Stimulated activated CD8-positive, alpha-beta memory T cell treated with anti-CD3 and anti-CD28 coated beads, Interleukin-7, amount 100 ng/mL, for 1 hour (primary cell): ENCODE measurements at places on chromosomes 13 and 19.

DNA sequence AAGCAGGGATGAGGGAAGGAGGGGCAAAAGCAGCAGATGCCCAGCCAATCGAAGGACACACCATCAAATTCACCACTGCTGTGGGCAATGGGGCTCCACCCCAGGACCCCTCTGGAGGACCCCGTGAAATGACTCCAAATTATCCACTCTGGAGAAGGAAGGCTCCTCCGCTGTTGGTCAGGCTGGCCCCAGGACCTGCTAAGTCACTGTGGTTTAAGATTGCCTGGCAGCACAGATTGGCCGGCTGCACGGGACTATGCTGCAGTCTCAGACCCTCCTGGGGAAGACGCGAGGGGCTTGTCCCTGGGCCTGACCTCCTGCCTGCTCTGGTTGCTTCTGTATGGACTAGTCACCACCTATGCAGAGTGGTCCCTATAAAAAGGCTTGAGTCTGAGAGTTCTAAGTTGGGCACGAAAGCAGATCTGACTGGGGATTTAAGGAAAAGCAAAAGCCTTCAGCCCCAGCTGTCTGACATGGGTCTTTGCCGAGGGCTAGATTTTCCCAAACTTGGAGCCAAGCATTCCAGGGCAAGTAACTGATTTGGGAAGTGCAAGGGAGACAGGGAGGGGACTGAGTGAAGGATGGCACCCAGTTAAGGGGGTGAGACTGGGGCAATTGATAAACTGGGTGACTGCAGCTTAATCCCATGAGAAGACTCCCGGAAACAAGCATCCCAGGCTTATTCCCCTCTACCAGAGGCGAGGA, 91.7 kb downstream of the TSHZ3 start:
- DNase-seq, result no peak

GRCh38 chr13:31433207-31433606, 233.4 kb downstream of the B3GLCT start:
- DNase-seq, result no peak

GRCh38 chr13:24199016-24199415, 38.5 kb downstream of the SPATA13 start:
- no peak for DNase-seq

DNA sequence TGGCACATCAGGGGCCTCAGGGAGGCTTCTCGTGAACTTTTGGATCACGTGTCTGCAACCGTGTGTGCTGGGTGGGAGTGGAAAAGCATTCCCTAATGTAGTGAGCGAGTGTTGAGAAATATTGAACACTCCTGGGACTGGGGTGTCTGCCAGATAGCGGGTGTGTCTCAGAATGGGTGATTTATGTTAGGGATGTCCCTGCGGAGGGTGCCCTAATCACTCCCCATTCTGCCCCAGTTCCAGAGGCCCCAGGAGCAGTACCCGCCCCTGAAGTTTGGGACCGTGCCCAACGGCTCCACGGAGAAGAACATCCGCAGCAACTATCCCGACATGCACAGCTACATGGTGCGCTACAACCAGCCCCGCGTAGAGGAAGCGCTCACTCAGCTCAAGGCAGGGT, 24.2 kb upstream of the GRWD1 start:
- DNase-seq, result no peak

DNA sequence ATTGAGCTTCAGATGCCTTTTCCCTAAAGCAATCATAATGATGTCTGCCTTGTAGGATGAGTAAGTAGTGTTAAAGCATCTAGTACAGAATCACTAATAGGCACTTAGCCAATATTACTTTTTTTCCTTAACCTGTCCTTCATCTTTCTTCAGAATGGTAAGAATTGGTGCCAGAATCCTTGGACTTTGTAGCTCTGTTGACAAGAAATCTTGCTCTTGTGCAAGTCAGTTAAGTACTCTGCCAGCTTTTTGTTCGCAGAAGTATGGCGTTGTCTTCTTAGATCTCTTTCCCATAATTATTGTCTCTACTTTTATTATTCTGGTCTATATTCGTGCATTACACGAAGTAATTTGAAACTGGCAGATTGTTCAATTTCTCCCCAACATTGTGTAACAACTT, 554.5 kb downstream of the PCDH9 start:
- DNase-seq, result no peak

DNA sequence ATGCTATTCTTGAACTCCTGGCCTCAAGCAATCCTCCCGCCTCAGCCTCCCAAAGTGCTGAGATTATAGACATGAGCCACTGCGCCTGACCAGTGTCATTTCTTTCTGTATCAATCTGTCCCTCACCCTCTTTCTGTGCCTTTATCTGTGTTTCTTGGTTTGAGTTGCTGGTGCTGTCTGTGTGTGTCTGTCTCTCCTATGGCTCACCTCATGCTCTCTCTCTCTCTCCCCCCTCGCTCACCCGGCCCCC, 9.9 kb downstream of the IRF2BP1 start:
- no peak for DNase-seq

DNA sequence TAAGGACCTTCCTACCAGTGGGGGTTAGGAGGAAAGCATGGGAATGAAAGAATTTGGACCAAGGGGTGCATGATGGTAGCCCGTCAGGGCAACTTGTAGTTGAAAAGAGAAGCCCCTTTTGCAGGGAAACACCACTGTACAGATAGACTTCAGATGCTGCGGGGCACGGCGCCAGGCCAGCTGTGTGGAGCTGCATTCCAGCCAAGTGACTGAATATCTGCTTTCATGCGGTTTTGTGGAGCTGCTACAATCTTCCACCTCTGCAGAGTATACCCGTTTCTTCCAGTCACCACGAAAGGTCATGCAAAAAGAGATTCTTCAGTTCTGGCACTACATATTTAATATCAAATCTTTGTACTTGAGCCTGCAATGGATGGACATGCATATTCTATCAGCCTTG, 104.7 kb downstream of the RGCC start:
- DNase-seq, result no peak

GRCh38 chr13:51202477-51203046, 19.6 kb upstream of the FAM124A start:
- DNase-seq, result no peak

- DNase-seq, result no peak
These were observed 56.8 kb upstream of the KATNAL1 start for GRCh38 chr13:30364133-30364532.

DNA sequence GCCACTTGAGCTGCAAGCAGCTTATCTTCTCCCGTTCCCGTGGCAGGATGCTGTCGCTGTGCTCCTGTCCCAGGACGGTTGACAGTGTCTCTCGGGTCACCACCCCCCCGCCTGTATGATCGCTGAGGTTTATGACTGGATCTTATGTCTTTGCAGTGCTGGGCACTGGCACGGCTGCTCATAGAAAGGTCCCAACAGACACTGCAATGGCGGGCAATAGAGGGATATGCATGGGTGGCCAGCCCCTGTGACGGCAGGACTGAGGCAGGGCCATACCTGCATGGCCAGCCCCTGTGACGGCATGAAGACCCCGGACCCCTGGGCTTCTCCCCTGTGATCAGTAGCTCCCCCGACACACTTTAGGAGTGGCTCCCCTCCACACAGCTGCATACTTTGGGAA, 307.2 kb downstream of the TEX29 start:
- DNase-seq, result no peak

DNA sequence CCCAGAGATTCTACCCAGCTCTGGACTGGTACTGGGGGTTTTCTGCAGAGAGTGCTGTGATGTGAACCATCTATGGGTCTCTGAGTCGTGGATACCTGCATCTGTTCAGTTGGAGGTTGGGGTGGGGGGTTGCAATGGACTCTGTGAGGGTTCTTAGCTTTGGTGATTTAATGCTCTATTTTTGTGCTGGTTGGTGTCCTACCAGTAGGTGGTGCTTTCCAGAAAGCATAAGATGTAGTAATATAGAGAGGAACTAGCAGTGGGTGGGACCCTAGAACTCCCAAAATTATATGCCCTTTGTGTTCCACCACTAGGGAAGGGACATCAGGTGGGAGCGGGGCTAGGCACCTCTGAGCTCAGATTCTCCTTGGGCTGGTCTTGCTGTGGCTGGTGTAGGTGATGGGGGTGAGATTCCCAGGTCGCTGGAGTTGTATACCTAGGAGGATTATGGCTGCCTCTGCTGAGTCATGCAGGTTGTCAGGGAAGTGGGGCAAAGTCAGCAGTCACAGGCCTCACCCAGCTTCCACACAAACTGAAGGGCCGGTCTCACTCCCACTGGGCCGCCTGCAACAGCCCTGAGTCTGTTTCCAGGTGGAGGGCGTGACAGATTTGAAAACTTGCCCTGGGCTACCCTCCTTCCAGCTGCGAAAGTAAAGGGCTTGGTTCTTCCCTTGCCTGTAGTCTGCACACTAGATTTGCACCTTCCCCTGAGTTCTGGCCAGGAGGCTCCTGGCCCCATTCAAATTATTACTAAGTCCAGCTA, 573.0 kb upstream of the SLITRK1 start:
- no peak for DNase-seq

GRCh38 chr13:77859450-77859849, 59.2 kb downstream of the EDNRB start:
- no peak for DNase-seq

- no peak for DNase-seq
These were observed 2.8 kb upstream of the CEACAM5 start for GRCh38 chr19:41705393-41706174.

GRCh38 chr19:6891761-6892385, 4.5 kb downstream of the ADGRE1 start:
- DNase-seq, result no peak

DNA sequence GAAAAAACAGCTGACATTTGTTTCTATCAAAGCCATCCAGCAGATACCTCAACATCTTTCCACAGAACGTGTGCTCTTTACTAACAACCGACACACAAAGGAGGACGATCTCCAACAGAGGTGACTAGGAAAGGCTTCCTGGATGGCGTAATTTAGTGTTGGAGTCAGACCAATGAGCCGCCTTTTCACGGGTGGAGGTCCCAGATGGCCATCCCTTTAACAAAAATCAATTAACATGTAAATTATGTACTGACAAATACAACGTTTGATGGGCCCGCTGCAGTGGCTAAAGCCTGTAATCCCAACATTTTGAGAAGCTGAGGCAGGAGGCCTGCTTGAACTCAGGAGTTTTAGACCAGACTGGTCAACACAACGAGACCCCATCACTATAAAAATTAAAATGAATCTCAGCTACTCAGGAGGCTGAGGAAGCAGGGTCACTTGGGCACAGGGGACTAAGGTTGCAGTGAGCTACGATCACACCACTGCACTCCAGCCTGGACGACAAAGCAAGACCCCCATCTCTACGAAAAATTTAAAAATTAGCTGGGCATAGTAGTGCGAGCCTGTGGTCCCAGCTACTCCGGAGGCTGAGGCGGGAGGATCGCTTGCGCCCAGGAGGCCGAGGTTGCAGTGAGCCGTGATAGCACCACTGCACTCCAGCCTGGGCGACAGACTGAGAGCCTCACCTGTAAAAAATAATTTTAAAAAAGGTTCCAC, 1.2 kb upstream of the DPY19L3 start:
- no peak for DNase-seq

- DNase-seq, result no peak
These were observed 22.7 kb downstream of the MYO9B start for GRCh38 chr19:17098326-17098725.

DNA sequence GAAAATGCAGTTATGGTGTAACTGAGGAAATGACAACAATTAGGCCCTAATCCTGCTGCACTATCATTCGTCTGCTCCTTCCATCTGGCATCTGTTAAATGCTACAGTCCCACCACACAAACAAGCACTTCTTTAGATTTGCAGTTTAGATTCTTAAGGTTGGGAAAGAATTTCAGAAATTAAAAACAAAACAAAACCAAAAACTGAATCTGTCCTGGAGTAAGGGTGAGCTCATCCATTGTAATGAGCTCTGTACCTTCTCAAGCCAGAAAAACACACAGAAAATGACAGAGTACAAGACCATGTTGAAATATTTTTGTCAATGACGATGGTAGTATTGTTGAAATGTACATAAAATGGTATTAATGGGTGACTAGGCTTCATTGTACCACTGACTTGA, 28.3 kb downstream of the SMAD9 start:
- no peak for DNase-seq

- DNase-seq, result no peak
These were observed 4.2 kb downstream of the FNDC3A start for GRCh38 chr13:48979892-48980291.

DNA sequence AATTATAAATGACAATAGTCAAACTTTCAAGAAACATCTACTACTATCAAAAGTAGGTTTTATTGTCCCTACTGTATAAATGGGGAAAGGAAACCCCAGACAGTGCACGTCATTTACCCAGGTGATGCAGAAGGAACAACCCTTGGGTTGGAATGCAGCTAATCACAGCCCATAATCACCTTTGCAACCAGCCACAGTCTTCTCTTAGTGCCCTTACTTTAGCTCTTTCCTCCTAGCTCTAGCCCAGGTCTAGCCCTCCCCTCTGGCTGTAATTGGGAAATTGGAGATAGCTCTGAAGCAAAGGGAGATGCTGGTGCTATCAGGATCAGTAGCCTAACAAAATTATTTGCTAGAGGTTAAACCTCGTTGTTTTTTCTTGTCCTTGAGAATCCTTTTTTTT, 25.5 kb upstream of the TSC22D1 start:
- DNase-seq, result no peak

DNA sequence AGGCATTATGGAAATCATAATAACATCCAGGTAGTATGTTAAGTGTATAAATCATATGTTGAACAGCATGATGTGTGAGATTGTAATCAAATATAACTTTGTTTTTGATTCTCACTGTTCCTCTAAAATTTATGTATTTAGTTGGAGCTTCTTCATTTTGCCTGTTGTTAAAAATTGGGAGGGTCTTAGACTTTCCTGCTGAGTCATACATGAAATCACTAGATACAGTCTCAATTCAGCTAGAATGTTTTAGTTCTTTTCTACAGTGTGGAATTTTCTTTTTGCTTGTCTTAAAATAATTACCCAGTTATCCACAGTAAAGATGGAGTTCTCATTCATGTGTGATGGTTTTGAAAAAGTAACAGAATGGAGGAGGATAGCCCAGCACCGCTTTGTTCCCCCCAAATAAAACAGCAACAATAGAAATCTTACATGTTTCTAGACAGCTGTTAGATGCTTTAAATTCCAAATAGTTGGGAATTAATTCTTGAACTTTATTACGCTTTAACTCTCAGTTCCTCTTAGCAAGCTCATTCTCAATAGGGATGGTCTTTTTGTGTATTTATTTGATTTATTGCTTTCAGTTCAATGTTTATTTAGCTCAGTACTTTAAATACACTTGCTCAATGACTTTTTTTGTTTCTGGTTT, 109.5 kb downstream of the PDS5B start:
- no peak for DNase-seq

- DNase-seq, result no peak
These were observed 1.3 kb downstream of the SAFB start for GRCh38 chr19:5624018-5624663.

GRCh38 chr13:63864171-63864902, 2448.7 kb upstream of the PCDH20 start:
- no peak for DNase-seq
